ENCODE measurements at places on chromosomes 12 and 14.
A peak's percentile ranks its signal among the peaks of the same experiment; 100 is the strongest.

DNA sequence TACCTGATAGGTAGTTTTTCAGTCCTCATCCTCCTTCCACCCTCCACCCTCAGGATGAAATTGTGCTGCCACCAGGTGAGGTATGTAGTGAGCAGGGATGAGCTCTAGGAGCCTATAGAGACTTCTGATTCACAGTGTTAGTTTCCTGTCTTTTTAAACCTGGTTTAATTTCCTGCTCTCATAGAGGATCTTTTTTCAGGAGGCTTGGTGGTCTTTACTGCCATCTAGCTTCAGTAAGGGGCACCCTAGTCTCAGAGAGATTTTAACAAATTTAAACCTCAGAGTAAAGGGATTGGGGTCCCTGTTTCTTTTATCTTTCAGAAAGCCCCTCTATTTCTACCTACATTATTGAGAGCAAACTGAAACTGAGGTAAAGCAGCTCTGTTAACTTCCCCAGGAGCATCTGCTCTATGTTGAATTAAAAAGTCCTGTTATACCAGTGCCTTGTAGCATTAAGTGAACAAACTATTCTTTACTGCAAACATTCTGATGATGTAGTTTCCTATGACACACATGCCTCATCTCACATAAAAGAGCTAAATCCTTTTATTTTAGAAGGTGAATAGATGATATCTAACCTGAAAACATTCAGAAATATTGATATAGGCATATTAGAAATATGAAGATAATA lies 172.2 kb upstream of the DDHD1 start:
- no peak for DNase-seq

DNA sequence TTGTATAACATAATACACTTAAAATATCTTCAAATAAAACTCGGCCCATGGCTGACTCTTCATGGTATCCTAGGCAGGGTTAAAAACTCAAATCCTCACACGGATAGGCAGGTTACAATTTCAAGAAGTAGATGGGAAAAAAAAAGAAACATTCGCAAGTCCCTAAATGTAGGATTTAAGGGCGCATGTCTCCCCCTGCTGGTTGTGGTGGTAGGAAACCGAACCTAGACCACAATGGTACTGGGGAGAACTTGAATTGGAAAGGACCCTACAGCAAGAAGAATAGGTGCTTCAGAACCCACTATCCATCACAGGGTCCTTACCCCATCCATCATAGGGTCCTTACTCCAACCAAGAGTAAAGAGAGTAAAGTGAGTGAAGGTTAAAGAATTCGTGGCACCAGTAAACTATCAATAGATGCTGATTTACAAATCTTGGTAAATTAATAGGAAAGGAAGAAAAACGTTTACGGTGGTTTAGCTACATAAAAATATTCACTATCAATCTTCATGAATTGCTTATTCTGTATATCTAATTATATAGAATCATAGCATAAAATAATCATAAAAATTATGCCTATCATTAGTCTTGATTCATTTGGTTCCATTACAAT lies 3.3 kb upstream of the CIPC start:
- DNase-seq: peak; percentile 82

DNA sequence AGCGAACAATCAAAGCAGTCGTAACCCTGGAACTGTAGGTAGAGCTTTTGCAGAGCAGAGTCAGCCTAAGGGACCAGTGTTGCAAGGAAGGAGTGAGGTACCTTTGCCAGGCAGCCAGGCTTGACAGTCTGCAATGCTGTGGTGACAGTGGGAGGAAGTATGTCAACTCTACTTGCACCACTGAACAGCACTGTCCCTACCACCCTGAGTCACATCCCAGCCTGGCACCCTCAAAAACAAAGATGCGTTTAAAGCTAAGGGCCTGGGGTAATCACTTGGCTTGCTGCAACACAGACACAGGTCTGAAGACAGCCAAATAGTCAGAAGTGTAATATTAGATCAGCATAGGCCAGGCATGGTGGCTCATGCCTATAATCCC lies 141.9 kb downstream of the DPF3 start:
- no peak for DNase-seq

GRCh38 chr12:12845794-12846243 lies 32.7 kb downstream of the DDX47 start:
- no peak for DNase-seq

GRCh38 chr12:54191550-54192022 lies 2.8 kb upstream of the SMUG1 start:
- peak; percentile 85 for DNase-seq

GRCh38 chr14:94357166-94357565 lies 31.2 kb downstream of the SERPINA1 start:
- DNase-seq: no peak

DNA sequence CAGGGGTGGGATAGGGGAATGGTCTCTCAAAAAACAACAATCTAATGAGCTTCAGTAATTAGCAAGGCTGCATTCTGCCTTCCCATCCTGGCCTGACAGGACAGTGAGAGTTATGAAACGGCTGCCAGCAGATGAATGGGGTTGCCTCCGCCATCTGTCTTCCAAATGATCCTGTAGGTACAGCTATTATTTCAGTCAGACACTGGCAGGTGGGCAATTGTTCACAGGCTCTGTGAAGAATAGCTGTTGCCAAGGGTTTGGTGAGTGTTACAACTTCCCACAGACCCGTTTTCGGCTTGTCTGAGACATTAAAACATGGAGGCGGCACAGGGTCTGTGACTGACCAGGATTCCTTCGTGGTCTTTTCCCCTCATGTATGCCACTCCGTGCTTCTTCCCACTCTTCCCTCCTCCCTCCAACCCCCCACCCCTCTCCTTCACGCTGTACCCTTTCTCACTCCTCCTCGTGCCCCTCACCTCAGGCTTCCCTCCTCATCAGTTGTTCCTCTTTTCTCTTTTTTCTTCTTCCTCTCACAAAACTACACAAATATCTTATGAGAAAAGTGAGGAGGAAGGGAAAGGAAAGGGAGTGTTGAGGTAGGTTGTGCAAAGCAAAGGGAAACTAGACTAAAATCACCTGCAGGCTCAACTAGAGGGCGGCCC lies 160.8 kb upstream of the GZMB start:
- no peak for DNase-seq

- no peak for DNase-seq
These were observed 150.0 kb upstream of the FRMD6 start for GRCh38 chr14:51501746-51502145.
